ENCODE measurements at places on chromosomes 7 and 10.

DNA sequence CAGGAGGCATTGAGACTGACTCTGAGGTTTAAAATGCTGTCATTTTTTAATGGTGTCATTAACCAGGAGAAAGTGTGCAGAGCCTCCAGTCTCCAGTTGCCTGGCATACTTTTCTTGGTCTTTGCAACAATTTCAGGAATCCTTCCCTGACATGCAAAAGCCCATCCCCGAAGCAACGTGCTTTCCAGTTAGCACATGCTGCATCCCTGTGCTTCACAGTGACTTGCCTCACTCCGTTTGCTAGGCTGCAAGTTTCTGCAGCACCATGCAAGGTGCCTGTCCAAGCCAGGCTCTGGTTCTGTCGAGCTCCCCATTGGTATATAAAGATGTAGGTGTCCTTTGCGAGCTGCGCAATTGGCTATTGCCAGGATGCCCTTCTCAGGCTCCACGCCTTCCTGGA, 135.0 kb downstream of the GALNT17 start:
- no peak for DNase-seq

DNA sequence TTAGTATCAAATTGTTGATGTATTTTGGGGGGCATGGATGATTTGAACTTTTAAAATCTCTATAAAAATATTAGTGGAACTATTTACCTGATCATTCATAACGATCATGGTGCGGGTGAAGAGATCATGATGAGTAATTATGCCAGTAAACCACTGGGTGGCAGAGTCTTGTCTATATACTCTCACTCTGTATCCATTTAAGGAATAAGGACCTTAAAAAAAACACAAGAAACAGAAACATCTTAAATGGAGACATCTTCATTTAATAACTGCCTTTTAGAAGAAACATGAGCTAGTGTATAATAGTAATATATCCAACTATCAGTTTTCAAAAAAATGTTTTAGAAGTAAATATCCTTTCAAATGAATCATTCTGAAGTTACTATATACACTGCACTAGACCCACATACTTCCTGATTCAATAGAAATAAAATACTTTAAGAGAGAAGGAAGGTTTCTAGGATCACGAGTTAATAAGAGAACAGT, 84.0 kb downstream of the NRBF2 start:
- no peak for DNase-seq

DNA sequence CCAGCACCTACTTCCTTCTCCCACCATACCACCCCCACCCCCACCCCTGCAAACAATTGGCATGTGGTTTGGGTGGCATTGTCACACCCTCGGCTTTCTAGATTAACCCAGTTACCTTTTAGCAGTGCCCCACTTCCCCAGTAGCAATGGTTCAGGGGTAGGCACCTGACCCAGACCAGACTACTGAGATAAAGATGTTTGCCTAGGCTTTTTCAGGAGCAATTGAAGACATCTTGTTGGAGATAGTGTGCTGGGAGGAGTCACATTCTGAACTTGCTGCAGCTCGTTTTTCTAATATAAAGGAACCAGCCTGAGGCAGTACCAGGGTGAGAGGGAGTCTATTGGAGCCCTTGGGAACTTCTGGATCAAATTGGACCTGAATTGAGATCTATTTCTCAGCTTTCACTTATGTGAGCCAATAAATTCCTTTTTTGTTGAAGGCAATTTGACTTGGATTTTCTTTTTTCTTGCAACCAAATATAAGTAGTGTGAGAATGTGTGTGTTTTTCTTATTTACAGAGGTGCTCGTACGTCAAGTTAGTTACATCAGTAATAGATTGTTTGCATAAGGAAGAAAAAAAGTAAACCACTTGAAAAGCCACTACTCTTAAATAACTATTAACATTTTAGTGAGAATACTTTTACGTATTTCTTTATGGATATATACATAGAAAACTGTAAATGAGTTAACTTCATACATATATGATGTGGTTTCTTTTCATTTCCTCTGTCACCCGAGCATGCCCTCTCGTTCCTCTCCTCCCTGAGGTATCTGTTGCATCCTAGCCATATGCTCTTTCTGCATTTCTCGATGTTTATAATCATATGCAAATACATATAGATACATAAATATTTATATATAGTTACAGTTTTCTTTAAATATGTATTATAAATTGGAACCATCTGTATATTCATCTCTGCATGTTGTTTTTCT, 38.0 kb downstream of the RAB18 start:
- no peak for DNase-seq

DNA sequence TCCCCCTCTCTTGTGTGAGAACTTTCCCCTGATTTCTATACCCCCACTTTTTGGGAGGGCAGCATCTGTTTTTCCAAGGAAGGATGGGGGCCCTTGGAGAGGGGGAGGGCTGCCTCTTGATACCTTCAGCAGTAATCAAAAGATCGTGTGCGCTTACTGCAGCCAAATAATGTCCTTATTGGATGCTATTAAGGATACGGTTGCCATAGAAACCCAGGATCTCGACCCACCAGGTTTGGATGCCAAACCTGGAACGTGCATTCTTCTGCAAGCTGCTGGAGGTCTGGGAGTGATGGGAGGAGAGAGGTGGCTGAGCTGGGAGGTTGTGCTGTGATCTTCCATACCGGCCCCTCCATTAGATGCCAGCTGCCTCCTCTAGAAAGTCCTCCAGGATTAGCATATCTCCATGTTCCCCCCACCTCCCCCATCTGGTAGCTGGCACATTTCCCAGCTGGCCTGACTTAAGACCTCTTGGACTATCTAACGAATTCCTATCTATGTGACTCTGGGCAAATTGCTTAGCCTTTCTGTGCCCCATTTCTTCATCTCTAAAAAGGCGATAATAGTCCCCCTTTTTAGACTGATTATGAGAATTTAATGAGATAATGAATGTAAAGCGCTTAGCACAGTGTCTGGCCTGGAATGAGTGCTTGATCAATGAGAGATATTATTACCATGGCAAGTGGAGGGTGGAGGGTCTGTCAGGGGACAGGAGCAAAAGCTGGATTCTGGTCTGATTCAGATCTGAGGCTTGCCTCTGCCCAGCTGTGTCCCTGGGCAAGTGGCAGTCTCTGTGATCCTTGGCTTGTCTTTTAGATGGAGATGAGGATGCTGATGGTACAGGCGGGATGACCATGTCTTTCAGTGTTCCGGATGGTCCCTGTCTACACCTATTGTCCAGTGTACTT, 78.5 kb upstream of the PCBD1 start:
- no peak for DNase-seq

DNA sequence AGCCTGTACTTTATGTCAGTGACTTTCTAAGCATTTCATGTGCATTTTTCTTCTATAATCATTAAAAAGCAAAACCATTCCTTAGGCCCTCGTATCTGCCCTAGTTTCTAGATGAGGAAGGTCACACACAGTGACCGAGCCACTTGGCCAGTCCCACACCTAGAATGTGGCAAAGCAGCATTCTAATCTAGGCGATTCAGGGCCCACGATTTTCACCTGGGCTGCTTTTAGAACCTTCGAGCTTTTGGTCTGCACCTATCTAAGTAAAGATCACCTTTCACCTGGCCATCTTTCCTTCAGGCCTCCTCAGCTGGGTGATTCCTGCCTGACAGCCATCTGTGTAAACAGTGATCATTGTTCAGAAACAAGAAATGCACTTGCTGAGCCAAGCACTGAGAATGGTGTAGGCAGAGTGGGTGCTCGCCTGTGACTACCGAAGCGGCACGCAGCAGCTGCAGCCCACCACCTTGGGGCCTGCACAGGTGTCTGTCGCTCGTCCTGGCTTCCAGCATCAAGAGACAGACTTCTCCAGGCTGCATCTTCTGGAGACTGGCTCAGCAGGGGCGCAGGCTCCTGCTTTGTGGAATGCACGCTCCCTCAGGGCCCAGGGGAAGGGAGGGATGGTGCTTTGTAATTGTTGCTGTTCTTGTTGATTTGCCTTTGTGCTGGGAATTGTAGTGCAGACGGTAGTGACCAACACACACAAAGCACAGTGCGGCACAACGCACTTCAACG, 149.0 kb upstream of the INSYN2A start:
- DNase-seq: no peak

DNA sequence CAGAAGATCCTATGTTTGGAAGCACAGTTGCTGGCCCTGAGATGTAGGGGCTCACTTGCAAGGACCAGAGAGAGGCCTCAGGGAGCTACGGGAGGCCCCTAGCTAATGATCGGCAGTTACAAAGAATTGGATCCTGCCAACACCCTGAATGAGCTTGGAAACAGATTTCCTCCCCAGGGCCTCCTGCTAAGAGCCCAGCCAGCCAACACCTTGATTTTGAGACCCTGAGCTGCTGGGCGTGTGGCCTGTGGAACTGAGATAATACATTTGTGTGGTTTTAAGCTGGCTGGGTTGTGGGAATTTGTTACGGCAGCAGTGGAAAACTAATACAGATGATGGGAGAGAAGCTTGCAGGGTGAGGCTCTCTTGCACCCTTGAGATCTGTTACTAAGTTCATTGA, 3.9 kb downstream of the DOCK1 start:
- no peak for DNase-seq

DNA sequence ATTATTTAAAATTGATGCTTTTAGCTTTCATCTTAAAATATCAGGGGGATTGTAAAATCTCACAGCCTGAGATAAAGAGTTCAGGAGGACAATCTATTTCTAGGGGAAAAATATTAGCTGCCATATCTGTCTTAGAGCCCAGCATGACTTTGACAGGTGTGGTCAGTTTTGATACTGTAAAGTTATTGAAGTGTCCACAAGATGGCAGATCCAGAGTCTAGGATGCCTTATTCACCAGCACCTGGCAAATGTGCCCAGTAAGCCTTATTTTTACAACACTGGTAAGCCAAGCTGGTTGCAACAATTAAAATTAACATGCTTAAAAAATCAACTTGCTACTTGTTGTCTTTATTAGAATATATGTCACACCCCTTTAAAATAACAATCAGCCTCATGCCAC, 579.3 kb downstream of the SH2D4B start:
- no peak for DNase-seq

- no peak for DNase-seq
Observed at GRCh38 chr10:59561477-59562121, 148.1 kb downstream of the SLC16A9 start.

DNA sequence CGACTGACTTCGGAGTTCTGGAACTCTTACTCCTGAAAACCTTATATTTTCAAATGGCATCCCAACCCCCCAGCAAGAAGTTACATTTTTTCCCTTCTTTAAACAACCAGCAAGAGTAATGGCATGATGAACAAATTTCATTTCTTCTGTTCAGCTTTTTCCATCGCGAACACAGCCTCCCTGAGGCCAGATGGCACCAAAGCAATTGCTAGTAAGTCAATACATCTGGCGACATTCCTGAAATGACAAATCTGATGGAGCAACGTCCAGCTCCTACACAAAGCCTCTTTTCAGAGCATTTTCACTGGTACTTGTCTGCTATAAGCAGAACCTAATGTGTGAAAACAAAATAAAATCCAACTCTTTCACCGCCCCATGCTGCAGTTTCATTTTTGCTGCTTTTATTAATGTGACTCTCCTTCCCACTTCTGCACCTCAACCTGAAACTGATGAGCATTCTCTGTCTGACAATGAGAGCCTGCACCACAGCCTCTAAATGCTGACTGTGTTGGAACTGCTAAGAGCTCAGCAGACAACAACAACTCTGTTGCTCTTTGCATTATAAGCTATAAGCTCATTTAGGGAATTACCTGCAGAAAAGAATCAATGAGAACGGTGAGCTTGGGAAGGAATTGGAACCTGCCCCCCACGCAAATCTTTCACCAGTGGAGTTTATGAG, 229.8 kb downstream of the FGFR2 start:
- DNase-seq: no peak

DNA sequence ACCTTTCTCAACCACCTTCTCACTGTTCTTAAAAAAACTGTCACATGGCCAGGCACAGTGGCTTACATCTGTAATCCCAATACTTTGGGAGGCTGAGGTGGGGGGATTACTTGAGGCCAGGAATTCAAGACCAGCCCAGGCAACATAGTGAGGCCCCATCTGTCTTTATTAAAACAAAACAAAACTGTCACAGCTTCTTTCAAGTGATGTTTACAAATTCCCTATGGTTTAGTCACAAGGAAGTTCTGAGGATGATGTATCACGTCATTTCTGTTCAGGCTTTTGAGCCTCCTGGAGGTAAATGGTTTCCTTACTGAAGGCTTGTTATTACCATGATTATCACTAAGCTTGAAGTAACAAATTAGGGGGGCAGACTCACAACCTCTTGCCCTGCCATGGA, 186.2 kb downstream of the CFTR start:
- no peak for DNase-seq

DNA sequence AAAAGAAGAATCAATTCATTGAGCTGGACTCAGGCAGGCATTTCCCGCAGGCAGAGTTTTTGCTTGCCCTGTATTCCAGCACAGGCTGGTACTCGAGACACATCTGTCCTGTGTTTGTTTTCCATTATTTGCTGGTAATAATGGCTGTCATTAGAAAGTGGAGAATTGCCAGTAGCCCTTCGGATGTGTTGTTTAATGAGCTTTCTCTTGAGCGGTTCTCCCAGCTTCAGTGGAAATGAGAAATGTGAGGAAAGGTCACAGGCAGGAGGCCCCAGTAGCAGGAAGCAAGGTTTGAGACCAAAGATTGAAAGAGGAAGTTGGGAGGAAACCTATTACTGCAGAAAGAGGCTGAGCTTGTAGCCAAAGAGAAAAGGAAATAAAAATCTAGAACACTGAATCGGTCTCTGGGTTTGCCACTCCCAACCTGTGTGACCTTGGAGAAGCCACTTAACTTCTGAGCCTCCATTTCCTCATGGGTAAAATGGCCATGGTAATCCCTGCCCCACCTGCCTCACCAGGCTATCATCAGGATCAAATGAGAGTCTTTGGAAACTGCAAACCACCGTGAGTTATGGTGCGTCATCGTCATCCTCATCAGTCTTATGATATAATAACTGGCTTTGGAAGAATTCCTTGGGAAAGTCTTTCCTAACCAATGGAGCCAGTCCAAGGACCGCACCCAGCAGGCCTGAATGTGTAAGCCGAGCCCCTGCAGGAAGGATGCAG, 67.7 kb downstream of the TACR2 start:
- DNase-seq: no peak

DNA sequence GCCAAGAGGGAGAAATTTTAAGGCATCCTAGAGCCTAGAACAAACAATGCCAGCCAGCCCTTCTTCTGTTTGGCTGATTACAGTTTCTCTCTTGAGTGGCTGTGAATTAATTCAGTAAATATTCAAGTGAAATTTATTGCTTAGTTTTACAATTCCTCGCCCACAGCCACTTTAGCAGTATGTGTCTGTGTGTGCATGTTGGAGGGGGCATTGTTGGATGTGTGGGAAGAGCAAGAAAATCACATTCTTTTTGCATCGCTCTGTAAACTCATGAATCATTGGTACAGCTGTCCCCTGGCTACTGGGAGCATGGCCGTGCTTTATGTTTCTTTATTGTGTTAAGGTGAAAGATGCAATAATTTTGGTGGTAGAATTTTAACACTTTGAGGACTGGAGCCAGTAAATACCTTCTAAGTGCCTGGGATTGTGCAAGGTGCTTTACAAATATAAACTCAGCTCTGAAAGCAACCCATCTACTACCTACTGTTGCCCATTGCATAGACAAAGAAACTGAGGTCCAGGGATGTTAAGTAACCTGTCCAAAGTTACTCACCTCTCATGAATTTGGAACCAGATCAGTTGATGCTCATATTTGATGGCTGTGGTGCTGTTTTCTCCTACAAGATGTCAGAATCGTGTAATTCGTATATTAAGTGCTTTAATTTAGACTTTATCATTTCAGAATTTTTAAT, 89.9 kb upstream of the BTBD16 start:
- DNase-seq: no peak
